ENCODE measurements at places on chromosomes 2 and 18.

DNA sequence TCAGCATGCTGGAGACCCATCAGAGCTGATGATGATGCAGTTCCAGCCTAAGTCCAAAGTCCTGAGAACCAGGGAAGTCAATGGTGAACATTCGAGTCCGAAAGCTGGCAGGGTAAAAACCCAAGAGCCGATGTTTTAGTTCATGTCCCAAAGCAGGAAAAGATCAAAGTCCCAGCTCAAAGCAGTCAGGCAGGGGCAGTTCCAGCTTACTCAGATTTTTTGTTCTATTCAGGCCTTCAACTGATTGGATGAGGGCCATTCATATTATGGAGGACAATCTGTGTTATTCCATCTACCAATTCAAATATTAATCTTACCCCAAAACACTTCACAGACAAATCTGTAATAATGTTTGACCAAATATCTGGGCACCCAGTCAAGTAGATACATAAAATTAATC, 38.3 kb downstream of the DSEL start:
- DNase-seq: no peak

GRCh38 chr2:32627441-32627813, 423 bp upstream of the TTC27 start:
- DNase-seq: no peak

DNA sequence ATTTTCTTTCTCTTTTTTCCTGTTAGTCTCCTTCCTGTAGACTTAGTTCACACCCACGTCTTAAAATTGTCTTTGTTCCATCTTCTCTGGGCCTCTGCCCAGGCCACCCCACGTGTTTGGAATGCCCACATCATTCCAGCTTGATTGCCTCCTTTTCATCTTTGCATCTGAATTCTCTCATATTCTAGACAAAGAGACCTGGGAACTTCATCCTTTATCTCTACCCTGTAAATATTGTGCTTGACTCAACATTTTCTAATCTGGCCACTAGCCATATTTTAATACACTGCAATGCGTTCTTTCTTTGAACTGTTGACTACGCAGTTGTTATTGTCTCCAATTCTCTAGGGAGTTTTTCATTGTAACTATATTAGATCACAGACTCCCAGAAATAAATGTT, 187.5 kb upstream of the NRXN1 start:
- peak; percentile 4 for DNase-seq

GRCh38 chr18:35289293-35289692, 736 bp downstream of the ZSCAN30 start:
- DNase-seq: no peak

- no peak for DNase-seq
Observed at GRCh38 chr18:64882896-64883295, 734.0 kb upstream of the LINC00305 start.

DNA sequence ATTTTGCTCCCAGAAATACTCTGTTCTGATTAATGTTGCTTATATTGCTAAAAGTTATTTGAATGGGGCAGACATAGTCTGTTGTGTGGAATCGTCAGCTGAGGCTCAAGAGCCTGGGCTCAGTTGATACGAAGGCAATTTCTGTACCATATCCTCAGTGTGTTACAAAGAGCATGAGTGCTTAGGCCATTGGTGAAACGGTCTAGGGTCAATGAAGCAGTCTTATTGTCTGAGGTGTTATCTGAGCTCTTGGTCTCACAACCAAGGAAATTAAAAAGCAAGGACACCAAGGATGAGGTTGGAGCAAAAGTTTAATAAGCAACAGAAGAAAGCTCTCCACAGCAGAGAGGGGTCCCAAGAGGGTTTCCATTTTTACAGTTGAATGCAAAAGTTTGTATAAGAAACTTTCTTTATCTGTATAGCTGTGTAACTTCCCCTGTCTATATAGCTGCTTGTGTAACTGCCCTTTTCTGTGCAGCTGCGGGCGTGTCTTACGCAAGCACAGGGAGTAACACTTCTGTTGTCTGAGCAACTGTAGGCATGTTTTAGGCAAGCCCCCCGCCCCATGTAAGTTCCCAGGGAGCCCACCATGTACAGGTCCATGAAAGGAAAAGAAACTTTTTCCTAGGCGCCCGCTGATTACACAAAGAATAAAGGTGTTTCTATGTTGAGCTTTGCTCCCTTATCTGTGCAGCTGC, 40.6 kb upstream of the DSC1 start:
- DNase-seq: no peak

- DNase-seq: no peak
Observed at GRCh38 chr2:6653281-6653750, 212.4 kb downstream of the CMPK2 start.

DNA sequence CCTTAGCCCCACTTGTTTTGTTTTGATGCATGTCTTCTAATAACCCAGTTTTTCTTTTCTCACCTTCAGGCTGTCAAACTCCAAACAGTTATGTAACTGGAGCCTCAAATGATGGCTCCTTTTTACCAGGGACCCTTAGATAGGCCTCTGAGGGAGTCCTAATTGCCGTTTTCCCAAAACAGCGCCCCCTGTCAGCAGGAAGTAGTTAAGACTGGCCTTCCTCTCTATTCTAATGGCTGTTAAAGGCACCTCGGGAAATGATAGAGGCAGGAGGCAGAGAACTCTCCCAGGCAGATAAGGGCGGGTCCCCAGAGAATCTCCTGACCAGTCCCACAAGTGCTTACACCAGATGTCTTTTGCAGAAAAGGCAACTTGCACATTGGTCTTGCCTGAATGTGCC, 123.2 kb downstream of the KCNS3 start:
- no peak for DNase-seq

DNA sequence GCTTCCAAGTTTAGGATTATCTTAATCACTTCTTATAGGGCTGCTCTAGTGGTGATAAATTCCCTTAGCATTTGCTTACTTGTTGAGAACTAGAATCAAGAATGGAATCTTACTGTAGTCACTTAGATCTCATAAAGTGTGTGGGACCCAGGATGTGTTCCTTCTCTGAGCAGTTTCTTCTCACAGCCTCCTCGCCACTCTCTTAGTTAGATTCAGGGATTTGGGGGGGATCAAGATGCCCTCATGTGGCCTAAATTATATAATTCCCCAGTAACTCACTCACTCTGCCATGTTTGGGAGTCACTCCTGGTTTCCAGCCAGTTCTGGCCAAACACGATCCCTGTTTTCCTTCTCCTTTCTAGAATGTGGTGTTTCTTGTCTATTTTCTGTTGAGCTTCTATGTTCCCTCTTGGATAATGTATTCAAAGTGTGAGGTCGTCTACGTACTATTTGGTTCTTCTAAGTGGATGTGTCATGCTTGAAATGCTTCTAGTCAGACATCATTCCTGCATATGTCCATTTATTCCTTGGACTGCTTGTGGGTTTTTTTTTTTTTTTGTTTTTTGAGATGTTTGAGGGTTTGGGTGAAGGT, 414.9 kb upstream of the SYT4 start:
- DNase-seq: peak; percentile 57

DNA sequence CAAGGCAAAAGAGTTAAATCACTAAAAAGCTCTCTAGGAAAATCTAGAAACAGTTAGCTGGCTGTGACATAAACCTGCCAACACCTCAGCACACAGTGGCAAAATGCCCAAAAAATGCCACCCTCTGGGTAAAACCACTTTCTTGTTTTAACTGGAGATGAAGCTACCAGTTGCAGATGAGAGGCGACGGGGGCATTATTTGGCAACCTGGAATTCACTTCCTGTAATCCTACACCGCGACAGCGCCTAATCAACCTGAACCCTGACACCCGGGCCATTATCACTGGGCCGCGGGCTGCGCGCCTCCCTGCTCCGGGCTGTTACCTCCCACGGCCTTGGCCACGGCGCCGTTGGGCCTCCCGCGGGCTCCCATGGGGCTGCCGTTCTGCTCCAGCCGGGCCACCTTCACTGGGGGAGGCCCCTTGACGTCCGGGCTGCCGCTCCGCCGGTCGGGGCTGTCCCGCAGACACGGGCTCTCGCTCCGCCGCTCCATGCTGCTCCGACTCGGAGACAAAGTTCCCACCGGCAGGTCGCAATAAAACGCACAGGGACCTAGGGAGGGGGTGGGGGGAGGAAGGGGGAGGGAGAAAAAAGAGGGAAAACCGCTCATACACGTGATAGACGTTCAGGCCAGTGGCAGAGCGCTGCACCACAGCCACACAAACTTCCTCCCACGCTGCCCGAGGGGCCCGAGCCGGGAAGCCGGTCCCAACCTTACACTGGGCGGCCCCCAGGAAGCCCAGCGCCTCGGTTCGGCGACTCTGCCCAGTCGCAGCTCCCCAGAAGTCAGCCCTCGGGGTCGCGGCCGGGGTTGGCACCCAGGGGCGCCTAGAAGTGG, 2.0 kb downstream of the SATB2 start:
- DNase-seq: peak; percentile 66

DNA sequence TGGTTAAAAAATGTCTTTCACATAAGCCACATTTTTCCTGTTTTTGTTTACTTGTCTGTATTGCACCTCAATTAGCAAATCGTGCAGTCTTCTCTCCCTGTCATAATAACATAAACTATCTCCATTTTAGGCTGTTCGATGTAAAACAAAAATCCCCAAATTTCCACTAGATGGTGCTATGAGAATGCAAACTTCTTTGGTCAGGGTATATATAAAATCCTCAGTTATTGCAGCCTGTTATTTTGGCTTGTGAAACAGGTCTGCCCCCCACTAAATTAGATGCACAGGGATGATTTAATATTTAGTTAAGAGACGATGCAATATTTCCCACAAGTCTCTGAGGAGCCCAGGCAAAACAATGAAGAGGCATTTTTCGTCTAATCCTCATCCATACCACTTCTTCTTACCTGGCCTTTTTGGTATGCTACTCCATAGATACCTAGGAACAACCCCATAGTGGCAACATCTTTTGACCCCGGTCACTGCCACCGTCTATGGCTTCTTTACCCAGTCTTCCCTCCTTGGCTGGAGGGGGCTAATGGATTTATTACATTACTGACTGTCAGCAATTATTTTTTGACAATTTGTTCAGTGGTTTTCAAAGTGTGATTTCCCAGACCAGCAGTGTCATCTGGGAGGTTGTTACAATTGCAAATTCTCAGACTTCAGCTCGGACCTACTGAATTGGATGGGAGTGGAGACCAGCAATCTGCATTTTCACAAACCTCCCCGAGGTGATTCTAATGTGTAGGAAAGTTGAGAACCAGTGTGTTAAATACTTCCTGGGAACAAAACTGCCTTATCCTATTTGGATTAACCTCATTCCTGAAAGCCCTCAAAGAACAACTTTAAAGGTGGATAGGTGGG, 117.4 kb upstream of the CWC22 start:
- DNase-seq: peak; percentile 40

DNA sequence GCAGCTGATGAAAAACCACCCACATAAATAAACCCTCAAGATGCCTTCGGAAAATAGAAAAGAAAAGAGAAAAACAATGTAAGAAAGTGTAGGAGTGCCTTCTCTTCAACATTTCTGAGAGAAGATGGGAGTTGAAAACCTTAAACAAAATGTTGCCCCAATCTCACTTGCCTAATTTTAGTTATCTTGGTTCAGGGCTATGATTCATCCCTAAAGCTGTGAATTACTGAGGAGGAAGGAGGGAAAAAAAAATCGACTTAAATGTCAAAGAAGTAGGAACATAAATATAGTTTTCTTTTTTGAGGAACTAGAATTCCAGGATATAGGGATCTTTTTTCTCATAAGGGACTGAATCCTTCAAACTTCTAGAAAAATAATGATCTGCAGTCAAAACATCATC, 360.3 kb downstream of the TGIF1 start:
- DNase-seq: no peak

DNA sequence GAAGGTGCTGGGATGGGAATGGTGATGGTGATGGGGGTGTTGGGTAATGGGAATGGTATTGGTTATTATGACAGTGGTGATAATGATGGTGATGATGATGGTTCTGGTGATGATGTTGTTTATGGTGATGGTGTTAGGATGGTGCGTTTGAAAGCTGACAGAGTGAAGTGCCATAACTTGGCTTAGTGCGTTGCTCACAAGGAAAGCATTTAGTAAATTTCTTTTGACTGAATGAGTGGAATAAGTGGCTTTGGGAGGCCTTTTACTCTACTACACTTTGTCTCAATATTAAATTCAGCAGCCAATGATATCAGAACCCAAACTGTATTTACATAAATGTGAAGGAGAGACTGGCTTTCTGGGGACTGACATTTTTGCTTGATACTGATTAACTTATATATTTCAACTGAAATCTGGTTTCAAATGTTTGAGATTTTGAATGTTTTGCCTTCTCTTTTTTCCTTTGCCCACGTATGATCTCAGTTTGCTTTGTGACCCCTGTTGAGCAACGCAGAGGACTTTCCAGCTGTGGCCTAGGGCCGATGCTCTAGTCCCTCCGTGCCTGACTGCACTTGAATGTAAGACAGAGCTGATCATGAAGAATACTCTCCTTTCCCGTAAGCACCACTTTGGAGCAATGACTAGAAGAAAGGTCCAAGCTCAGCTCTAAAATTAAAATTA, 128.5 kb upstream of the SH3BP4 start:
- no peak for DNase-seq

- DNase-seq: peak; percentile 68
Observed at GRCh38 chr2:54560146-54560881, 104.2 kb downstream of the SPTBN1 start.

- DNase-seq: no peak
Observed at GRCh38 chr2:207594264-207594663, 30.9 kb downstream of the METTL21A start.

GRCh38 chr2:241559323-241560161, 997 bp downstream of the BOK start:
- DNase-seq: no peak

- DNase-seq: no peak
Observed at GRCh38 chr2:107810734-107811133, 16.0 kb upstream of the RGPD4 start.

DNA sequence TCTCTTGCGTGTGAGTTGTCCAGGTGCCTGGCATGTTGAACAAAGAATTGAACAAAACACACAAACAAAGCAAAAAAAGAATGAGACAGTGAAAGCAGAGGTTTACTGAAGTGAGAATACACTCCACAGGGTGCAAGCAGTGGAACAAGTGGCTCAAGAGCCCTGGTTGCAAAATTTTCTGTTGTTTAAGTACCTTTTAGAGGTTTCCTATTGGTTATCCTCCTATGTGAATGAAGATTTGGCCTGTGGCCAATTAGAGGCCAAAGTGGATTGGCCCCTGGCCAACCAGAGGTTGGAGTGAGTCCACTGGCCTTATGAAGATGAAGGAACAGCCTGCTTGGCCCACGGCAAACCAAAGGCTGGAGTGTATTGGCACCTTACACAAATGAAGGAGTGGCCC, 1188.5 kb upstream of the NRXN1 start:
- no peak for DNase-seq

DNA sequence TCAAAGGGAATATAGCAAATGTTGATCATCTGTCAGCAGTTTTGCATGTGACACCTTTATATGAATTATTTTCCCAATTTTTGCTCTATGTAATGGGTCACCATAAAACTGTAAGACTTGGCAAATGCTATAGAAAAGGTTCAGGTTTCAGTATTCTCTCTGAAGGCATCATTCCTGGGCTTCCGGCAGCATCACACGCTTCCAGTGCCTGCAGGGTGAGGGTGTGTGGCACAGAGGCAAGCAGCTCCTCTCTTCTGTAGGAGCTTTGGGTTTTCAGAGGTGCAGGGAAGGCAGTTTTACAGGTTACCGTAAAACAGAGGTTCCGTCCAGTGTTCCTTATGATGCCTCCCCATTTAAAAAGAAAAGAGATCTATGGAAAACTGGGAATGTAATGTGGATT, 18.8 kb downstream of the COA5 start:
- no peak for DNase-seq

- DNase-seq: no peak
Observed at GRCh38 chr2:8612734-8613179, 69.1 kb upstream of the ID2 start.

- no peak for DNase-seq
Observed at GRCh38 chr2:120772261-120772660, 36.6 kb downstream of the GLI2 start.
